ENCODE measurements at places on chromosomes 2 and 18. TPM values are rescaled to one million over a fixed set of nuclear protein-coding genes. Genes with fewer than 3 reads are reported as not detected.
A peak's percentile ranks its signal among the peaks of the same experiment; 100 is the strongest.

DNA sequence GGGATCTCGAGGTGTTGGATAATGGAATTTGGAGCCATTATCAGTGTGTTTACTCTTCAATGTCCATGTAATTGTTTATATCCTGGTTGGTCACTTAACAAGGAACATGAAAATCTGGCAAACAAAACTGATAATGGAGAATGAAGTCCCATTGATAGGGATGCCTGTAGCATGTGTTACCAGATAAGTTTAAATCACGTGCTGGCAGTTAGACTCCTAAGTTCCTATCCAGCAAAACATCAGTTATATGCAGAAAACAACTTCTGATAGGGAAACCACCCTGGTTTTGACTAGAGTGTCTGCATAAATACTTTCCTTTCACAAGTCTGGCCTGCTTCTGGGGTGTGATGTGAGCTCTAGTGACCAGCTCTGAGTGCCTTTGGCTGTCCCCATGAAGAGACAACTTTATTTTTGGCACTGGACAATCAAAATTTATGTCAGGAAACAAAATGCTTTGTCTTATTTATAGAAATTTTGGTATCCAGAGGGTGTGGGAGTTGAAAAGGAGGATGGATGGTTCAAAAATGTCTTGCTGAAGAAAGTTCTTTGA lies 82.0 kb downstream of the FHOD3 start:
- DNase-seq: no peak

The FAM110C gene
- 31.2 TPM for total RNA-seq

The SLC8A1 gene
- 27.5 TPM for total RNA-seq

The VAPA gene
- total RNA-seq: 293 TPM

- DNase-seq: no peak
Measured at GRCh38 chr2:205730191-205730590, 47.9 kb downstream of the NRP2 start.

The EMILIN2 gene
- total RNA-seq: 0.64 TPM

The COL4A3 gene
- total RNA-seq: not detected

- DNase-seq: no peak
Measured at GRCh38 chr2:9867881-9868280, 24.6 kb downstream of the TAF1B start.

GRCh38 chr2:216083464-216084281 lies 2.0 kb downstream of the TMEM169 start:
- DNase-seq: peak; percentile 88

GRCh38 chr2:134791616-134792015 lies 46.8 kb upstream of the ACMSD start:
- no peak for DNase-seq

- peak; percentile 67 for DNase-seq
Measured at GRCh38 chr2:67650291-67651133, 253.4 kb downstream of the ETAA1 start.

The SPHKAP gene
- not detected for total RNA-seq

Measured in mammary epithelial cell (primary cell).